Kidney epithelial cell (primary cell): ENCODE measurements at places on chromosomes 4 and X. TPM values are rescaled to one million over a fixed set of nuclear protein-coding genes. Genes with fewer than 3 reads are reported as not detected.

- DNase-seq, result no peak
These were observed 170.4 kb downstream of the PCDH18 start for GRCh38 chr4:137361756-137362470.

- DNase-seq, result no peak
These were observed 40.8 kb downstream of the CLNK start for GRCh38 chr4:10643600-10644425.

- DNase-seq, result no peak
These were observed 33.1 kb downstream of the TET2 start for GRCh38 chr4:105179539-105180401.

DNA sequence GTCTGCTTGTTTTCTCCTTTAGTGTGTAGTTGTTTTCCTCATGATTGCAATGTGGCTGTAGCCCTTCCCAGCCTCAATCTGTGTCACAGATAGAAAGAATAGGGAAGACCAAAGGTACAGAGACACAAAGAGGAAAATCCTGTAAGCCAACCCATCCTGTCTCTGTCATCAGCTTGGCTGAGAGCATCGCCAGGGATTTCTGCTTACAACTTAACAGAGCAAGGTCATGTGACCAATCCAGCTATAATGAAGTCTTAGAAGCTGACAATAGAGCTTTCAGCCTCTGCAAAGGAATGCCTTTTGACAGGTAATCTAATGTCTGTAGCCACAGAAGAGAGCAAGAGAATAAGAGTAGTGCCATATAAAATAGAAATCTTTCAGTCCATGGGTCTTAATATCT, 1598.0 kb upstream of the AGA start:
- no peak for DNase-seq

DNA sequence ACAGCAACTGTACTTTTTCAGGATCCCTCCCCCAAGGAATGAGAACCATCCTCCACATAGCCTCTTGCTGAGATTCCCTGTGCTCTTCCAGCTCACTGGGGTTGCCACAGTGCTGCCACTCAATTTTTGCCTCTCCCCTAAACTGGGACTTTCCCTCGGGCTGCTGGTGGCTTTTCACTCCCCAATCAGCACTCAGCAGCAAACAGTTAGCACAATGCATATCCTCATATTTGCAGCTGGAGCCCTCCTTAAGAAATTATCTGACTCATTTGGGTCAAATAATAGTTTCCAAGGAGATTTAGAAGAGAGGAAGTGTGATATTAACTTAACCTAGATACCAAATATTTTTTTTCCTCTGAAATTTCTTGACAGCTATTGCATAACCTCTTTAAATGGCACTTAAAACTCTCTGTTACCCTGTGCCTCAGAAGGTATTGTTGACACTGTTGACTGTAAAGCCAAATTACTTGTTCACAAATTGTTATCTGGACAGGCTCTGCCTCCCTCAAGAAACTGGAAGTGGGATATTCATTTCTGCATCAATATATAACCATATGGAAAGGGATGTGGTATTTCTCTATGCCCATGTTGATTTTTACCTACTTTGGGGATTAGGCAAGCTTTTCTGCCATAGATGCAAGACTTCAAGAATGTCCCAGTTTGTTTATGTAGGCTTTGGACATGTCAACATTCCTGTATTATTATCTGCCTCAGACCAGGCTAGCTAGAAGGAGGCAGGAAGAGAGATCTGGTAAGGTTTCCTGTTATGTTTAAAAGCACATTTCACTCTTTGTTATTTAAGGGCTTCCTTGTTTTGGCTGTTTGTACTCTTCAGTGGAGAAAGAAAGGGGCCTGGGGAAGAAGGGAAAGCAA, 58.0 kb downstream of the SEPTIN11 start:
- no peak for DNase-seq

DNA sequence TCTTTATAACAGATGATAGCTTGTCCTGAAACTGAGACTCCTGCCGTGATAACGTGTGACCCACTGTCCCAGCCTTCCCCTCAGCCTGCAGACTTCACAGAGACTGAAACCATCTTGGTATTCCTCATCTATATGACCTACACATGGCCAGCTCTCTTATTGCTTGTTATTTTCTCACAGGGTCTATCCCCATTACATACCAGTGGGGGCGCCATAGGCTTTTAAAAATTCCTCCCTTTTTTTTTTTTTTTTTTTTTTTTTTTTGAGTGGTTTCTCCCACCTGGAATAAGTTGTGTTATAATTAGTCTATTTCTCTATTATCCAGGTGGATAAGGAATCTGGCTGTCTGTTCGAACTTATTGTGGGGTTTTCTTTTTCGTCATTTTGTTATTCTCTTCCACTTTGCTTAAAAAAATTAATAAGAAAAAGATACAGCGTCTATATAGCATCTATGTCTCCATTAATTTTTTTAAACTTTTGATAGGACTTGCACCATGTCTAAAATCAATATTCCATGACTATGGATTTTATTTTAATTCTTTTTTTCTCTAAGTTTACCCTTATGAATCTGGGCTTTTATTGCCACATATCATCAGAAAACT, 47.2 kb downstream of the GYG2 start:
- DNase-seq, result no peak

DNA sequence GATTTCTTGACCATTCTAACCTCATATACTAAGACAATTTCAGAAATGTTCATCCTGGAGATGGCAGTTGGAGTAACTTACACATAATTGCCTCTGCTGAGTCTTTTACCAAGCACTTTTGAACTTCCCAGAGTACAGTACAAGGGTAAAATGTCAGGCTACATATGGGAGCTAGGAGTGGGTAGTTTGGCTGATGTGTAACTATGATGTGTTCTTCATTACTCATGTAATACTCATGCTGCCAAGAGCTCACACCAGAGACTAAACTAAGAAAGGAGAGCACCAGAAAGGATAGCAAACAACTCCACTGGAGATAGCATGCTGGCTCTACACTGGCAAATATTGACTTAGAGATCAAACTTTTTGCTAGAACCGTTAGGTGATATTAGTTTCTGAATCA, 194.0 kb downstream of the PDGFRA start:
- no peak for DNase-seq

The TMPRSS11A gene
- total RNA-seq, result not detected in 2 replicates

The TIGD4 gene
- 0.14 and 0.29 TPM in 2 replicates for total RNA-seq

The AVPR2 gene
- total RNA-seq, result 0.08 and 0.21 TPM in 2 replicates

The ADAM29 gene
- total RNA-seq, result not detected in 2 replicates
